ENCODE measurements at places on chromosomes 12 and 14.

DNA sequence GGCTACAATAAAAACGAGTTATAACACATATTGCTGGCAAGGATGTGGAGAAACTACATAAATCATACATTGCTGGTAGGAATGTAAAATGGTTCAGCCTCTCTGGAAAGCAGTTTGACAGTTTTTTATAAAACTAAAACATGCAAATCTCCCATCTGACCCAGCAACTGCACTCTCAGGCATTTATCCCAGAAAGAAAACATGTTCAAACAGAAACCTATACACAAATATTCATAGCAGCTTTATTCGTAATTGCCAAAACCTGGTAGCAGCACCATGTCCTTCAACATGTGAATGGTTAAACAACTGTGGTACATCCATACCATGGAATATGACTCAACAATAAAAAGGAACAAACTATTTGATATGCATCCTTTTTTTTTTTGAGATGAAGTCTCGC, 10.1 kb upstream of the TMCC3 start:
- DNase-seq, result no peak

GRCh38 chr12:6329703-6330064, 12.2 kb downstream of the TNFRSF1A start:
- no peak for DNase-seq

- DNase-seq, result peak; percentile 26
These were observed 46.7 kb downstream of the PTGER2 start for GRCh38 chr14:52360831-52361230.

- DNase-seq, result no peak
These were observed 4.0 kb upstream of the CCDC184 start for GRCh38 chr12:48179466-48179865.
